ENCODE measurements at places on chromosomes 3 and 15. TPM values are rescaled to one million over a fixed set of nuclear protein-coding genes. Genes with fewer than 3 reads are reported as not detected.

CAND2 gene
- total RNA-seq: 16.9 TPM

ROBO1 gene
- total RNA-seq: 67.2 TPM

TGM4 gene
- not detected for total RNA-seq

ULK3 gene
- total RNA-seq: 13.7 TPM
